ENCODE measurements at places on chromosomes 16 and 17.

GRCh38 chr16:54447576-54448440 lies 161.2 kb upstream of the IRX3 start:
- no peak for DNase-seq

DNA sequence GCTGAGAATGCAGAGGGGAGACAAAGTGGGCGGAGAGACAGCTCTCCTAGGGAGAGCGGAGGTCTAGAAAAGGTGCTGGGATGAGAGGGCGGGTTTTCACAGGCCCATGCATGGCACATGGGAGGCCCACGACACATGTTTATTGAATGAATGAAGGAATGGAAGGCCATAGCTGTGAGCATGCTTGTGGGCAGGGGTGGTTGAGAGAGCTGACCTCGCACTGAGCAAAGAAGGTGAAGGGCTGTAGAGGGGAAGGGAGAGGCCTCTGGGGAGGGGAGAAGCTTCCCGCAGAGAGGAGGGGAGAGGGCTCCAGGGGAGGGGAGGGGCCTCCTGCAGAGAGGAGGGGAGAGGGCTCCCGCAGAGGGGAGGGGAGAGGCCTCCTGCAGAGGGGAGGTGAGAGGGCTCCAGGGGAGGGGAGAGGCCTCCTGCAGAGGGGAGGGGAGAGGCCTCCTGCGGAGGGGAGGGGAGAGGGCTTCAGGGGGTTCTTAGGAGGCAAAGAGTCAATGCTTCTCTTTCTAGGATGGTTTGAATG lies 27.3 kb downstream of the SDK2 start:
- DNase-seq: no peak

- DNase-seq: peak; percentile 57
Observed at GRCh38 chr17:80891397-80892018, 100.1 kb upstream of the CHMP6 start.

DNA sequence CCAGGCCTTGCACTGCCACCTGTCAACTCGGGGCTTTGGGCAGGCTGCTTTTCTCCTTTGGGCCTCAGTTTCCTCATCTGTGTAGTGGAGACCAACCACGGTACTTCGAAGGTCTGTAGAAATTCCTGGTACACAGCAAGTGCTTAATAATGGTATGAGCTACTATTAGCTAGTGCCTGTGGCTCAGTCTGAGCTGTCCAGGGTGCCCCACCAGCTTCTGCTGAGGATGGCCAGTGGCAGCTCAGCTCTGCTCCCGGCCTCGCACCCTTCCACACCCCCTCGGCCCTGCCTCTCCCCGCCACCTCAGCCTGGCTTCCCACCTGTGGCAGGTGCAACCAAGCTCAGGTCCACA lies 26.2 kb upstream of the PLCG2 start:
- DNase-seq: no peak

DNA sequence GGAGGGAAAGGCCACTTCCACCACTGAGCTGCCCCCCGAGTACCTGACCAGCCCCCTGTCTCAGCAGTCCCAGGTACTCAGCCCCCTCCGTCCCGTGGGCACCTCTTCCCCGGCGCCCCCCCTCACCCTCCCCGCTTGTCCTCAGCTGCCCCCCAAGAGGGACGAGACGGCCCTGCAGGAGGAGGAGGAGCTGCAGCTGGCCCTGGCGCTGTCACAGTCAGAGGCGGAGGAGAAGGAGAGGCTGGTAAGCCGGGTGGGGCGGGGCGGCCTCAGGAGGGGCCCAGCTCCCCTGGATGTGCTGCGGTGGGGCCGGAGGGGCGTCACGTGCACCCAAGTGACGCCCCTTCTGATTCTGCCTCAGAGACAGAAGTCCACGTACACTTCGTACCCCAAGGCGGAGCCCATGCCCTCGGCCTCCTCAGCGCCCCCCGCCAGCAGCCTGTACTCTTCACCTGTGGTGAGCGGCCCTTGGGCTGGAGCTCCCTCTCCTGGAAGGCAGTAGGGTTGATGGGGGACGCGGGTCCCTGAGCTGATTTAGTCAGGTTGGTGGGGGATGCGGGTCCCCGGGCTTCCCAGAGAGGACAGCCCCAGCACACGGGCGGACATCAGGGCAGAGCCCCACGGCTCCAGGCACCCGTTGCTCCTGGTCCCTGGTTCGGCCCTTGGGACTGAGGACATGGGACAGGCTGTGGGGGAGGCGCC lies 9.5 kb upstream of the MRPL12 start:
- no peak for DNase-seq

DNA sequence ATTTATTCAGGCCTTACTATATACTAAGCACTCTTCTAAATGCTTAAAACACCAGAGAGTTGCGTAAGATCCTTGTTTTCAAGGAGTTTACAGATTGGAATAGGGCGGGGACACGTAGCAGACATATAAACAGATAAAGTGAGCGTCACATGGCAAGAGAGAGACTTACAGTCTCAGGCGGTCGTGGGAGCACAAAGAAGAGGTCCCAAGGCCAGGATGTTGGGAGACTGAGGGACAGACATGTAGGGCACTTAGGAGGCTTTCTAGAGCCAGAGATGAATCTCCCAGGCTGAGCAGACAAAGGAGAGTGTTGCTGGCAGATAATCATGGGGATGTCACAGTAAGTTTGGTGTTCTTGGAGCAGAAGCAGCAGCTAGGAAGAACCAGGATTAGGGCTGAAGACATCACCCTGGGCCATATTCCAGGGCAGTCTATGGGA lies 119.1 kb upstream of the ANKFN1 start:
- no peak for DNase-seq

DNA sequence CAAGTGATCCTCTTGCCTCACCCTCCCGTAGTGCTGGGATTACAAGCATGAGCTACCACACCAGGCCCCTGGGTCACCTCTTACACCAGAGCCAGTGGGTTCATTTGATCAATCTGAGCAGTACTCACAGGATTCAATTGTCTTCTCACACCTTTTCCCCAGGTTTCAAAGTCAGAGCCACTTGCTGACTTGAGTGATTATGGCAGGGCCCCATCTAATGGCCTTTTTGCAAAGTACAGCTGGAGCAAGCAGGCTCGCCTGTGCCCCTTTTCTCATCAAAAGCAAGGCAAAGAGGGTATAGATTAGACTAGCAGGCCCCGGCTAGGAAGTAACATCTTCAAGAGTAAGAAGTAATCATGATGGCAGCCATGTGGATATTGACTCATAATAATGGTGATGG lies 114.8 kb upstream of the NOL11 start:
- no peak for DNase-seq

DNA sequence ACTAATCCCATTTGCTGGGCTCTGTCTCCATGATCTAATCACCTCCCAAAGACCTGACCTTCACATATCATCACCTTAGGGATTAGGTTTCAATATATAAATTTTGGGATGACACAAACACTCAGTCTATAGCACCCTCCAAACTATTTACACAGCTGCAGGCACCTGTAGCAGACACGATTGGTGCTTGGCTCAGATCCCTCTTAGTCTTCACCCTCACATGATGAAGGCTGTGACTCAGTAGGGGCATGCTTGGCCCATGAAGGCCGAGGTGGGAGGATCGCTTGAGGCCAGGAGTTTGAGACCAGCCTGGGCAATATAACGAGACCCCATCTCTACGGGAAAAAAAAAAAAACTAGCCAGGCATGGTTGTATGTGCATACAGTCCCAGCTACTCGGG lies 73.5 kb downstream of the HS3ST2 start:
- DNase-seq: no peak

DNA sequence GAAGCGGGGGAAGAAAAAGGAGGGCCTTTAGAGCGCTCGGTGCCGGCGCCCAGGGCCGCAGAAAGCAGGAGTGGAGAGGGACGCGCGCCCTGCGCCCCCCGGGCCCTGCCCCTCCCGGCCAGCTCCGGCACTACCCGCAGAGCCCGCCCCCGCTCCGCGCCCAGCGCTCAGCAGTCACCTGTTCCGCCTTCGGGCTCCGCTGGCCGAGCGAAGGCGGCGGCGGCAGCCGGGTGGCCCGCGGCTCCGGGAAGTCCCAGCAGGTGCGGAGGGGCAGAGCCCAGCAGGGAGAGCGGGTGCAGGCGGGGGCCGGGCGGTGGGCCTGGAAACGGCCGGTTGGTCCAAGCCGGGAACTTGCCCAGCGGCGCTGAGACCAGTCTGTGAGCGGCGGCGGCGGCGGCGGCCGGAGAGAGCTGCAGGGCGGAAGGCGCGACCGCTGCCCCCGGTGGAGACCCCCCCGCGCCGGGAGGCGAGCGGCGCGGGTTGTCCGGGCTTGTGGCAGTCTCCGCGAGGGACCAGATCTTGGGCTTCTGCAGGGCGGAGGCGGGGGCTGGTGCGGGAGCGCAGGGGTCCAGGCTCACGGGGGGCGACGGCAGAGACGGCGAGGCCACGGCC lies 2.2 kb downstream of the IRX3 start:
- DNase-seq: no peak

DNA sequence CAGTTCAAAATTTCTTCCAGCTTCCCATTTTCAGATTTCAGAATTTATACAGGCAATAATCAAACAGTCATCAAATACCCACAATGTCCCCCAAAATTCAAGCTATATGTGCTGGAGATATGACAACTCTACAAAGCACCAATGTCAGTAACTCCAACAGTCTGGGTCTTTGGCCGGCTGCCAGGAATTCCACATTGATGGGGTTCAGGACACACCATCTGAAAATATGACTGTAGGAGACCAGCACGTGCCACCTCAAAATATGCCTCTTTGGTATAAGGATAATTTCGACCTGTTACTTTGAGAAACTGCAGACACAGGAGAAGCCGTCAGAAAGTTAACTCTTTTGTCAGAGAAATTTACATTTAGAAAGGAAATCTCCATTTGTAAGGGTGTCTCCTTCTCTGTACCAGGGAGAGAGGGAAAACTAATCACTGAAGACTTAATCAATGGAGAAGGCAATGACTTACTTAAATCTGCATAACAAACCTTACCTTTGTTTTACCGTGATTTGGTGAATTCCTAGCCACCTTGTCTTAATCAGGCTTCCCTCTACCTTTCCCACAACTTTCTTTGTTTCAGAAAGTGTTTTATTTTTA lies 594.3 kb upstream of the CDH5 start:
- no peak for DNase-seq

GRCh38 chr17:55734128-55734781 lies 11.6 kb upstream of the TMEM100 start:
- no peak for DNase-seq

DNA sequence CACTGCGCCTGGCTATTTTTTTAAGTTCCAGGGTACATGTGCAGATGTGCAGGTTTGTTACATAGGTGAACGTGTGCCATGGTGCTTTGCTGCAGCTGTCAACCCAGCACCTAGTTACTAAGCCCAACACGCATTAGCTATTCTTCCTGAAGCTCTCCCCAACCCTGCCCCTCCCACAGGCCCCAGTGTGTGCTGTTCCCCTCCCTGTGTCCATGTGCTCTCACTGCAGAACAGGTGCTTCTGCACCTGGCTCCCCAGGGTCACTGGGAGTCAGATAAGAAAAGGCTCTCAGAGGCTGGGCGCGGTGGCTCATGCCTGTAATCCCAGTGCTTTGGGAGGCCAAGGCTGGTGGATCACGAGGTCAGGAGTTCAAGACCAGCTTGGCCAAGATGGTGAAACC lies 6.2 kb downstream of the HASPIN start:
- no peak for DNase-seq

- DNase-seq: no peak
Observed at GRCh38 chr16:67992661-67993206, 6.5 kb downstream of the DPEP2 start.

DNA sequence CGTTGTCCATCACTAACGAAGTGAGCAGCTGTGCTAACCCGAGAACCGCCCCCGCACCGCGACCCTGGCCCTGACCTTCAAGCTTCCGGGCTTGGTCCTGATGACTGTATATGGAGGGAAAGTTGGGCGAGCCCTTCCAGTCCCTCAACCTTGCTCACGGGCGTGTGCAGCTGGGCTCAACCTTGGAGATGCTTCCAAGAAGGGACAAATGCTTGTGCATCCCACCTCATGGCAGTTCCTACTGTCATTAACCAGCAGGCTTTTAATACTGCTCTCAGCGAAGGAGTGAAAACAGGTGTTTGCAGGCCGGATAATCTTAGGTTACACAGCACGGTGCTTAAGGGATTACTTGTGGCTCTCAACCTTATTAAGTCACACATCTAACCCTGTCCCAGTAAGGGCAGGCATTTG lies 33.5 kb downstream of the SRL start:
- DNase-seq: no peak

DNA sequence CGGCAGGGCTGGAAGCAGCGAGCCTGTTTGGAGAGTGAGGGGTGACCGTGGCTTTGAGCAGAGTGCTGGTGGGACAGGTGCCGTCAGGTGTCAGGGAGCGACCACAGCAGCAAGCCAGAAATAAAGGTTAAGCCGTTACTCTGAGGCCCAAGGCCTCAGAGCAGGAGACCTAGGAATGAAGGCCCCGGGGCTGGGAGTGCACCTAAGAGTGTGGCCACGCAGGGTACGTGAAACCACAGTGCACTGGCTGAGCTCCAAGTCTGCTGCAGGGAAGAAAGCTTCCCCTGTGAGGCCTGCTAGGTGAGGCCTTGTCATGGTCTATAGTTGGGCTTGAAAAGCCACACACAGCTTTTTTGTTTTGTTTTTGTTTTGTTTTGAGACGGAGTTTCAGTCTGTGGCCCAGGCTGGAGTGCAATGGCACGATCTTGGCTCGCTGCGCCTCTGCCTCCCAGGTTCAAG lies 8.7 kb downstream of the CLUAP1 start:
- DNase-seq: peak; percentile 32

GRCh38 chr16:14524979-14525378 lies 105.1 kb downstream of the PARN start:
- no peak for DNase-seq

DNA sequence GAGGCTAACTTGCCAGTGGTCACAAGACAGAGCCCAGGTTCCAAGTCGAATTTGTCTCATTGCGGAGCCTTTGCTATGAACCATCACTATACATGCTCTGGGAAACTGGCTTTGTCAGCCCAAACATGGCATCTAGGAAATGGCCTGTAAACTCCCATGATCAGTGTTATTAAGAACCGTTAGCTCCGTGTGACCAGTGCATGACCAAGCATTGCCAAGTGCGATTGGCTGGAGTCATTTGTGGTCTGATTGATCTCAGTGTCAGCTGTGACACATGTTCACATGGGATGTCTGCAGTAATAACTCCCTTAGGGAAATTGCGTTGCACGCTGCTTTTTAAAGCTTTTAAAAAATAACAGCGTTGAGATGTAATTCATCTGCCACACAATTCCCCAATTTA lies 18.6 kb upstream of the CDH3 start:
- DNase-seq: no peak

Measured in stimulated activated CD8-positive, alpha-beta memory T cell treated with anti-CD3 and anti-CD28 coated beads, Interleukin-4, amount 100 ng/mL, for 1 hour (primary cell).